Activated CD8-positive, alpha-beta T cell treated with anti-CD3 and anti-CD28 coated beads for 36 hours (primary cell): ENCODE measurements at places on chromosomes 11 and 22. TPM values are rescaled to one million over a fixed set of nuclear protein-coding genes. Genes with fewer than 3 reads are reported as not detected.
A peak's percentile ranks its signal among the peaks of the same experiment; 100 is the strongest.

DNA sequence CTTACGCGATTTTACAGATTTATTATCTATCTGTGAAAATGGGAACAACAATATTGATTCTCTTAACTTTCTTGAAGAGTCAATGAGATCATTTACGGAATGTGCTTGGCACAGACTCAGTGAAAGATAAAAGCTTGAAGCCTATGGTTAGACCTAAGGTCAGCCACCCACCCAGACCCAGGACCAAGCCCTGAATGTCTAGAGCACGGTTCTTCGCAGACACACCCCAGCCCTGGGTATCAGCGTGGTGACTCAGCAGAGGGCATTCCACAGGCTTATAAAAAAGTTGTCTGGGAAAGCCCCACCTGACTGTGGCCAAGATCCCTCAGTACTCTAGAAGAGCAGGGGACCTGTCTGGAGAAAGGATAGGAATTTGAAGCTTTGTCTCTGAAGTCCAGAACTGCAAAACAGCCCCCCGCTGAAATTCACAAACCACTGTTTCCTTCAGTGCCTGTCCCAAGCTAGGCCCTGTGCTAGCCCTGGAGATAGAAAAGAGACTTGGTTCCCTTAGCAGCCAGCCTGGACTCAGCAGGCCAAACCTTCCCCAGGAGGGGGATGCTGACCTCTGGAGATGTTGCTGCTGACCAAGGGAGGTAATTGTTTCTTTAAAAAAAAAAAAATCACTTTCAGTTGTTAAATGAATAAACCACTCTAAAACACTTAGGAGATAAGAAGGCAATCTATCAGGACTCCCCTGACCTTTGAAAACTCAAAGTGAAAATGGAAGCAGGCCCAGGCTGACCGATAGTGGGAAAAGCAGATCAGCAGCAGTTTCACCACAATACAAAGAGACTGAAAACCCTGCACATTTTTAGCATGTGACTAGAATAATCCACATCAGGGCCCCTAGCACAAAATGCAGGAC, 114.0 kb downstream of the ABTB2 start:
- peak; percentile 85 for DNase-seq

CCDC87 gene
- total RNA-seq: 0.27 TPM

- no peak for DNase-seq
Observed at GRCh38 chr11:115660030-115660805, 156.0 kb upstream of the CADM1 start.

GRCh38 chr11:32065865-32066629, 24.8 kb upstream of the RCN1 start:
- DNase-seq: no peak

GRCh38 chr11:14258221-14258935, 100.6 kb downstream of the RRAS2 start:
- no peak for DNase-seq

DNA sequence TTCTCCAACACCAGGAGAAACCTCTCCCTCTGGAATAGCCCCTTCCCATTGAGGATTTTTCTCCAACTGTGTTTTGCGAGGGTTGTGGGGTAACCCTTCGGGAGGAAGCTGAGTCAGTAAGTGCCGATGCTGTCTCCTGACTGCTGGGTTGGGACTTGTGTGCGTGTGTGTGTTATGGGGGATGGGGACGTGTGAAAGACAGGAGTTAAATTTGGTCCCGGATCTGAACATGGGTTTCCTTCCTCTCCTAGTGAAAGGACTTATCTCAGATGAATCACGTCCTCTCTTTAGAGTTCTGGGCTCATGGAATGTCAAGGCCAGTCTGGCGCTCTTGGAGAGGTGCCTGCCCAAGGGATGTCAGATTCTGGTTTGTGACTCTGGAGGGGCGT, 33.3 kb downstream of the KIAA1671 start:
- DNase-seq: no peak

DNA sequence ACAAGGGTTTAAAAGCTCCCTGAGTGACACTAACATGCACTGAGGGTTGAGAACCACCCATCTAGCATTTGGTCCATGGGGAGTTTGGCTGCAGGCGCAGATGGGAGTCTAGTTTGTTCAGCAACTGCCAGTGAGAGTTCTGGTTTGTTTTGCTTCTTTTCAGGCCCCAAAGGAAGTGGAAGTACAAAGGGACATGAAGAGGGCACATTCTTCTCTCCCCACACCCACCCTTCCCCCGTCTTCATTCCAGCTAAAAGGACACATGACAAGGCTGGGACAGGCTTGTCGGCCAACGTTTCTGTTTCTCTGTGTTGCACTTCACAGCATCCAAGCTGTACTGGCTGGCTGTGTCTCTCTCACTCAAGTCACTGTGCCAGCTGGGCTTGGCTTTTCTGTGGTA, 8.2 kb upstream of the ENDOD1 start:
- DNase-seq: no peak

KCNJ4 gene
- total RNA-seq: not detected

GRCh38 chr22:44403602-44404329, 91.0 kb upstream of the SHISAL1 start:
- no peak for DNase-seq

DNA sequence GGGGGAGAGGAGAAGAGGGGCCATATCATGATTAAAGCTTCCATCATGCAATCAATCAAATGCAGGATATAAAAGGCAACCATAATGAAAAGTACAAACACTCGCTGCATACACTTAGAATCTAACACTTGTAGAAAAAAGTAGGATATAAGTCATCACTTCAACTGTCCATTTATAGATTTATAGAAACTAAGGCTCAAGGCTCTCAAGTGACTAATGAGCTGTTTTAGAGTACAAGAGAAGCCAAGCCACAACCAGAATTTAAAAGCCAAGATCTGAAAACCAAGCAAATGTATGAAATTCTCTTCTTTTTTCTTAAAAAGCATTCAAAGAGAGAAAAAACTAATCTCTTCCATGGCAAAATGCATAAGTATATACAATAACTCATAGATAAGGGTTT, 160.2 kb upstream of the BLID start:
- no peak for DNase-seq

DNA sequence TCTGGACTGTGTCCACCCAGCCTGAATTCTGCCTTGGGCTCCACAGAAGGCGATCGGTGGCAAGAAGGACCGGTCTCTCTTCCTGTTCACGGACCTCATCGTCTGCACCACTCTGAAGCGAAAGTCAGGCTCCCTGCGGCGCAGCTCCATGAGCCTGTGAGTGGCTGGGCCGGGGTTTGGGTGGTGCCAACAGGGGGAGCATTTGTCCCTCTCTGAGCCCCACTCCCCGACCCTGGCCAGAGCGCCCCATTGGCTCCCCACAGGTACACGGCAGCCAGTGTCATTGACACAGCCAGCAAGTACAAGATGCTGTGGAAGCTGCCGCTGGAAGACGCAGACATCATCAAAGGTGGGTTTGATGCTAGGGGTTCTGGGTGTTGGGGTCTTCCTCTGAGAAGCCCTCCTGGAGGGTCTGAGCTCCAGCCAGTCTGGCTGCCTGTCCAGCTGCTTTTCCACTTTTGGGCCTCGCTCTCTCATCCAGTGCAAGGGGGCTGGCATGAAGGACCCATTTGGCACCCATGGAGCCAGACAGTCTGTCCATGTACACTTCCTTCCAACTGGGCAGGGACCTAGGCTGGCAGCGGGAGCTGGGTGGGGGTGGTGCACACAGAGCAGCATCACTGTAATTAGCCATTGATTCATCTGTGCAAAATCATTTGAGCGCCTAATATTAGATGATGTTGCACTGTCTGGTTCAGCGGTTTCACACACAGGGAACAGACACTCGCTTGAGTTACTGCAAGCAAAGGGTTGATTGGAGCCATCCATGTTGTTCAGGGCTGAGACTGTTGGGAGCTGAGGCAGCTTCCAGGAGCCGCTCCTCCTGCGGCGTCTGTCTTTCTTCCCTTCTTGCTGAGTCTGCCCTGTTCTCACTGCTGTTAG, 19.0 kb upstream of the RELT start:
- DNase-seq: no peak

DNA sequence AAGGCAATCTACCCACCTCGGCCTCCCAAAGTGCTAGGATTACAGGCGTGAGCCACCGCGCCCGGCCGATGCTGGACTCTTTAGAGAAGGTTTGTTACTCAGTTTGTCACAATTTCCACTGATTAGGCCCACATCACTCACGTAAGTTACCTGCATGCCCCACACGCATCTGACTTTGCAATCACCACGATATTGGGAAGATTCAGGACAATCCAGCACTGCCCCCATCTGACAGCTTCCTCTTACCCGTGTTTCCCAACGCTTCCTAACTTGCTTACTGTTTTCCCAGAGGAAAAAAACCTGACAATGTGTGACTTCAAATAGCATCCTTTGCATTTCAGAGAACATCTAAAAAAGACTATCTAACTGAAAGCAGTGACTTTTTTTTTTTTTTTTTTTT, 21.8 kb upstream of the EIF3M start:
- DNase-seq: no peak

GRCh38 chr11:102097186-102097585, 13.1 kb upstream of the YAP1 start:
- DNase-seq: no peak

DNA sequence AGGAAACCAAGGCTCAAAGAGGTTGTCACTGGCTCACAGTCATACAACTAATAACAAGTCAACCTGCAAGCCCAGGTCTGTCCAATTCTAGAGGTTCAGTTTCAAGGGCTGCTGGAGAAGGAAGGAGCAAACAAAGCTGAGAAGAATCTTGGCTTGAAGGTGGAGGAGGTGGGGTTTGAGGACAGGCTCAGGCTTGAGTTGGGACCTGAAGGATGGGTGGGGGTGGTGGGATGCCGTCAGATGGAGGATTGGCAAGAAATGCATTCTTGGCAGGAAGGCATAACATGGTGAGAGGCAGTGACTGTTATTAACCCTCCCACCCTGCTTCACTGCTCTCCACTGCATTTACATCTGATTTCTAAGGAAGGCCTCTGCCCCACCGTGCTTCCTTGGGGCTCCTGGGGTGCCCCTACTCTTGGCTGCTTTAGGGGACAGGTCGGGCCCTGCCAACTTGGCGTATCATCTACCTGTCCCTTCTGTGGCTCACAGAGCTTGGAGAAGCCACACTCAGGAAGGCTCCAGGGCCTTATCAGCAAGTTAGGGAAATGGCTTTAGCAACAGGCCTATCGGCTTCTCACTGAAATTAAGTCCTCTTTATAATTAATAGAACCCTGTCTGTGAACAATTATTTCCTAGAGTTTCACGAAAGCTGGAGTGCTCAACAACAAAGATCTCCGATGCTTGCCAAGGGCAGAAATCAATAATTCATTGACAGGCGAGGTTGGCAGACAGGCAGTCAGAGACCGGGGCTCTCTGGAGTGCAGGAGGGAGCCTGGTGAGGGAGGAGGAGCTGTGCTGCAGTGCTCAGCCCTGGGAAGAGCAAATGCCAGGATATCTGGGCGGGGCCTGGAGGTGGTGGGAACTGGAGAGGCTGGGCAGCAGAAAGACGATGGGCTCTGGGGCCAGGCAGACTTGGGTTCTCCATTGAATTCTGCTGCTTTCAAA, 84.9 kb upstream of the NARS2 start:
- no peak for DNase-seq

DNA sequence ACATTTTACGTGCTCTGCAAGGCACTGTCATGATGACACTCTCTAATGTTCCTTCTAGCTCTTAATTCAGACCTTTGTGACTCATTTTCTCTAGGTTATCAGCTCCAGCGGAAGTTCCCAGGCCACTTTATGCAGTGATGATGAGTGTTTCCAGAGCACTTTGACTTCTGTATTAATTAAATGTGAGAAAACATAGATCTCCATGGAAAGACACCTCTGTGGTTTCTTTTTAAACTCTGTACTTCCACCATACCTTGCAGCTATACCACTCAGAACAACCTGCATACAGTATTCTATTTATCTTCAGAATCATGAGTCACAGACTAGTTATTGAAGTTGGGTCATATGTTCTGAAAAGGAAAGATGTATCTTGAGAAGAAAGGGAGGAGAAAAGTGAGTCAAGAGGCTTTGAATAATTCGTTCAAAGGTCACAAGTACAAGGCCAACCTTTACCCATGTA, 175.6 kb upstream of the TENM4 start:
- DNase-seq: no peak

DNA sequence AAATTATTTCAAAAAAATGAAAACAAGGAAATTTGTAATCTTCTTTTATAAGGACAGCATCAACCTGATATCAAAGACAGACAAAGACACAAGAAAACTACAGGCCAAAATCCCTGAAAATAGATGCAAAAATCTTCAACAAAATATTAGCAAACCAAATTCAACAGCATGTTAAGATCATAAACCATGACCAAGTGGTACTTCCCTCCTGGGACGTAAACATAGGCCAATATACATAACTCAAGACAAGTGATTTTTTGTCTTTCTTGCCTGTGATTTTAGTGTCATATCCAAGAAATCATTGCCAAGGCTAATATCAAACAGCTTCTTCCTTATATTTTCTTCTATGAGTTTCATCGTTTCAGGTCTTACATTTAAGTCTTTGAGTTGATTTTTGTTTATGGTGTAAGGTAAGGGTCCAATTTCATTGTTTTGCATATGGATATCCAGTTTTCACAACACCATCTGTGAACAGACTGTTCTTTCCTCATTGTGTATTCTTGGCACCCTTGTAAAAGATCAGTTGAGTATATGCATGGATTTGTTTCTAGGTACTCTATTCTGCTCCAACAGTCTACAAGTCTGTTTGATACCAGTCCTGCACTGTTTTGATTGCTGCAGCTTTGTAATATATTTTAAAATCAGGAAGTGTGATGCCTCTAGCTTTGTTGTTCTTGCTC, 50.0 kb downstream of the SBF2 start:
- DNase-seq: no peak

CARNS1 gene
- 6.2 TPM for total RNA-seq

FAM83F gene
- total RNA-seq: 2.0 TPM

- DNase-seq: no peak
Observed at GRCh38 chr22:32509045-32509444, 34.4 kb downstream of the FBXO7 start.

- peak; percentile 15 for DNase-seq
Observed at GRCh38 chr11:132357811-132358572, 987.6 kb downstream of the NTM start.

MPPED2 gene
- 0.63 TPM for total RNA-seq

- peak; percentile 66 for DNase-seq
Observed at GRCh38 chr11:78000193-78000592, 5.7 kb upstream of the INTS4 start.

OR51I1 gene
- total RNA-seq: not detected

- no peak for DNase-seq
Observed at GRCh38 chr11:64928957-64929356, 4.5 kb downstream of the PPP2R5B start.

CATSPERZ gene
- total RNA-seq: 0.52 TPM

DNA sequence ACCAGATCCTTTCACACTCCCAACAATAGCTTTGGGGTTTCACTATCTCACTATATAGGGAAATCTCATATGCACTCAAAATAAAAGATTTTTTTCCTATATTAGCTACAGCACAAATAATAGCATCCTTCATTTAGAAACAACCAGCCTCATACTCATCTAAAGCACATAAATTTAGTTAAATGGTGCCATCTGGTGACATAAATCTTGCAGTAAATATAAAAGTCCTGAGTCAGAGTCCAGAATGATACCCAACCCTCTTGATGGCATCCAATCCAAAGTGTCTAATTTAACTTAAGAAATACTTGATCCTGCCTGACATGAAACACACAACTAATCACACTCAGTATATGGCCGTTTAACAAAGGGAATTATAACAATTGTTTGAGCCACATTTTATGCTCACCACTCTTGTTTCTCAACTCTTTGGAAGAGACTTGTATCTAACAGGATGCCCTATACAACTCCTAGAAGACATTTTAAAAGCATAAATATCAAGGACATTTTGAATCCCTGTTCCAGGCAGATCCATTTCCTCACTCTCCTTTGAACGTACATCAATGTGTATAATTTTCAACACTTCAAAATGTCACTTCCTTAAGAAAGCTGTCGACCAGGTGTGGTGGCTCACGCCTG, 36.2 kb downstream of the DLG2 start:
- DNase-seq: no peak
